Dermis lymphatic vessel endothelial cell (primary cell): ENCODE measurements at places on chromosomes 11 and 22. TPM values are rescaled to one million over a fixed set of nuclear protein-coding genes. Genes with fewer than 3 reads are reported as not detected.

Gene PNPLA3
- 0.26 and 0.33 TPM in 2 replicates for total RNA-seq

Gene POU2AF2
- not detected in 2 replicates for total RNA-seq

Gene SLC22A9
- total RNA-seq: not detected in 2 replicates

Gene CREBZF
- 24.7 and 31.4 TPM in 2 replicates for total RNA-seq

Gene LRRC74B
- not detected in 2 replicates for total RNA-seq
